Activated CD4-positive, alpha-beta memory T cell treated with anti-CD3 and anti-CD28 coated beads, Interleukin-2, amount 10 ng/mL, durations not matched to agents 7 days and 5 days (primary cell): ENCODE measurements at places on chromosomes 1 and 21. TPM values are rescaled to one million over a fixed set of nuclear protein-coding genes. Genes with fewer than 3 reads are reported as not detected.

- no peak for DNase-seq
Measured at GRCh38 chr1:56517404-56518130, 61.8 kb downstream of the PLPP3 start.

GRCh38 chr1:87939444-87939843 lies 610.8 kb downstream of the LMO4 start:
- DNase-seq, result no peak

DNA sequence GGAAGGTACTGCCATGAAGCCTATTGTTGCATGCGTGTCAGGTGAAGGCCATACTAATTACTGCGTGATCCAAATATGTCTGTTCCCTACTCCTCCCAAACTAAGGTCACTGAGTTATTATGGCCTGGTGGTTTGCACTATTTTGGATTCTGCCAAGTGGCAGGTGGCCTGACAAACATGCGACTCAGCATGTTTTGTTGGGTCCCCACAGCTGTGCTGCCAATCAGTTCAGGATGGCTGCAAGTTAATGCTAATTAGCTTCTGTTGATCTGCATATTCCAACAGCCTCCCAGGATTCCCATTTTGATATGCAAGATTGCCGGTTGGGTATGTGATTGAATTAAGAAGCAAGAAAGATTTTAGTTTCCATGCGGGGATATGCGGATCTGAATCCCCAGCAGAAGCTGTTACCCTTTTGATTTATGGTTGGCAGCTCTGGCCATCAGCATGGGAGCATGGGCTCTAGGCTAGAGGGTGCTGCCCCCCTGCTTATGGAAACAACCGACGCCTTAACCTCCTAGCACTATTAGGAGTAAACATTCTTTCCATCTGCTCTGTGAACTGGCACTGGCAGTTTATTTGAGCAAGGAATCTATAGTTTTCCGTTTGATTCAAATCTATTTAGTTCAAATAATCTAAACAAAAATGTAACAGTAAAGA lies 429.8 kb upstream of the C1orf87 start:
- no peak for DNase-seq

GRCh38 chr1:33515112-33515511 lies 42.7 kb downstream of the ZSCAN20 start:
- DNase-seq, result no peak

DNA sequence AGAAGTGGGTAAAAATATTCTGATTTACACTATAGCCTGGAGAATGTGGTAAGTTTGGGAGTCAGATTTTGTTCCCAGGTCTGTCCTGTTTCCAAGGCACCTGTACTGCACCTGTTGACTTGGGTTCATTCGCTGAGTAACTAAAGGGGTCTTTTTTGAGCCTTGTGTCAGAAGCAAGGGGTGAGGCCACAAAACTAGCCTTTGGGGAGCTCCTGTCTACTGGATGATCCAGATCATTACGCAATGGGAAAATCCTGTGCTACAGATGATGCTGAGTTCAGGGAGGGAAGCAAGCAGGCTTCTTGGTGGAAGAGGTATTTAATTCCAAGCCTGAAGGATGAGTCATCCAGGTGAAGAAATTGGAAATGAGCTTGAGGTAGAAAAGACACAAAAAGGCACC lies 424.0 kb downstream of the MATN1 start:
- DNase-seq, result no peak

GRCh38 chr1:22712502-22713271 lies 2.0 kb downstream of the EPHB2 start:
- peak; percentile 19 for DNase-seq

DNA sequence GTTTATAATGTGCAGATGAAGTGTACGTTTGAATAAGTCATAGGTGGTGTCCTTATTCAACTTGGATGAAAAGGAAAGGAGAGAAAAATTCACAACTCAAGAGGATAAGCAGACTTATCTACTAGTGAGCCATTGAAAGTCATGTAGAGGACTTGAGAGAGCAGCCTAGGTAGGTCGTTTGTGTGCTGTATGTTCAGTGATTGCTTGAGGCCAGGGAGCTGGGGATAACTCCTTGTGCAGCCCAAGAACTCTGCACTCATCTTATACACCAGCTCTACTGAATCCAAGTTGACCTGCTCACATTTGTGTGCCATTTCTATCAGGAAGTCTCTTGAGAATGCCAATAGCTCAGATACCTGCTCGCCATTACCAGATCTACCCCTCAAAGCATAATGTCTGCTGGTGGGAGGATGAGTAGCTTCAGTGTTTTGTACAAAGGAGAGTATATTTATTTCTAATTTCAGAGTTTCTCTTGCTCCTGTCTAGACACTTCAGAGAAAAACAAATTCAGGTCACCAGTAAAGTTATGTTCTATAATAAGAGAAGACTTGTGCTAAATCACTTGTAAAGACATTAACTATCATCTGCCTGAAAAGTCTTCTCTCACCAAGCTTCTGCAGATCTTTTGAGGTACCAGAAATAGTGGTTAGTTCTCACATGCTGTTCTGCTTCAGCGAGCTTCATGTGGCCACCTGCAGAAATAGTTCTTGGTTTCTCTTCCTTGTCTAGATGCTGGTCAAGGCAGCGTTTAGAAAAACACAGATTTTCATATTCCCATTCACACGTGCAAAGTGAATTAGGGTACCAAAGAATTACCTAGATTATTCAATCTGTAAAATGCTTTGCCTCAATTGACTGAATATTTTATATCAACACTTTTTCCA lies 10.8 kb downstream of the S1PR1 start:
- no peak for DNase-seq

- no peak for DNase-seq
Measured at GRCh38 chr1:77866296-77866695, 22.1 kb upstream of the NEXN start.

Gene ANKRD34A
- 3.7 TPM for total RNA-seq

Gene PLEKHN1
- total RNA-seq, result 8.2 TPM

Gene OR14K1
- not detected for total RNA-seq

Gene F5
- 8.9 TPM for total RNA-seq

Gene PCAT6
- total RNA-seq, result 2.7 TPM

Gene MLLT11
- total RNA-seq, result 3.4 TPM

Gene SLC45A3
- total RNA-seq, result not detected
